ENCODE measurements at places on chromosomes 12 and 14. TPM values are rescaled to one million over a fixed set of nuclear protein-coding genes. Genes with fewer than 3 reads are reported as not detected.

DNA sequence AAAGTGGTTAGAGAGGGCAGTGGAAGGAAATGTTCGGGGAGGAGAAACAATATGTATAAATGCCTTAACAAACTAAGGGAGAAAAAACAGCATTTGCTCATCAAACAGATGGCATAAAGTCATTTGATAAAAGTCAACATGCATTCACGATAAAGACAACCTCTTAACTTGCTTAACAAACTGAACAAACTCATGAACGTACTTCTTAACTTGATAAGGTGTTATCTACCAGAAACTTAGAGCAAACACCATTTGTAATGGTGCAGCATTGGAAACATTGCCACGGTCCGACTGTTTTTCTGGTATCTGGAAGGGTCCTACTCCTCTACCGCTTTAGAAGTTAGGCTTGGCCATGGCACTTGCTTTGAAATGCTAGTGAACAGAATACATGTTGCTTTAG is 4.2 kb upstream of the RPS6KL1 start:
- DNase-seq: no peak

- DNase-seq: no peak
These were observed 17.1 kb upstream of the MED13L start for GRCh38 chr12:116294454-116295165.

The TMEM253 gene
- polyA plus RNA-seq: 7.8 TPM

GRCh38 chr12:31011336-31011735 is 62.3 kb upstream of the DDX11 start:
- no peak for DNase-seq

GRCh38 chr14:82731526-82731925 is 1197.9 kb upstream of the SEL1L start:
- no peak for DNase-seq

DNA sequence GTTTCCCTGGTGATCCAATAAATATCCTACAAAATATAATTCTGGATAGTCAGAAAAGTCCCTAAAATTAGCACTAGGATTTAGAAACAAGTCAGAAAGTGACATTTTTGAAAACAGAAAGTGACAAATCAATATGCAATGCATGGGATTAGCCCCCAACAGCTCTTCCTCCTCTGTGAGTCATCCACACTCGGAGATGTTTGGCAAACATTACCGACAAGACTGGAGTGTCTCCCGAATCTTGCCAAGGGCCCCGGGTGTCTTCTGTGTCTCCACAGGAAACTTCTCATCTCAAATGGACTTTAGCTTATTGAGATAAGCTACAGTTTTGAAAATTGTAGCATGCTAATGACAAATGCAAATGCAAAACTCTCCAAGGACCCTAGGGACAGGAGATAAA is 398.9 kb upstream of the CCDC196 start:
- DNase-seq: no peak

The NGB gene
- polyA plus RNA-seq: not detected

GRCh38 chr12:130398100-130398848 is 60.6 kb downstream of the PIWIL1 start:
- no peak for DNase-seq

GRCh38 chr12:128424931-128425431 is 158.0 kb downstream of the TMEM132C start:
- DNase-seq: no peak

DNA sequence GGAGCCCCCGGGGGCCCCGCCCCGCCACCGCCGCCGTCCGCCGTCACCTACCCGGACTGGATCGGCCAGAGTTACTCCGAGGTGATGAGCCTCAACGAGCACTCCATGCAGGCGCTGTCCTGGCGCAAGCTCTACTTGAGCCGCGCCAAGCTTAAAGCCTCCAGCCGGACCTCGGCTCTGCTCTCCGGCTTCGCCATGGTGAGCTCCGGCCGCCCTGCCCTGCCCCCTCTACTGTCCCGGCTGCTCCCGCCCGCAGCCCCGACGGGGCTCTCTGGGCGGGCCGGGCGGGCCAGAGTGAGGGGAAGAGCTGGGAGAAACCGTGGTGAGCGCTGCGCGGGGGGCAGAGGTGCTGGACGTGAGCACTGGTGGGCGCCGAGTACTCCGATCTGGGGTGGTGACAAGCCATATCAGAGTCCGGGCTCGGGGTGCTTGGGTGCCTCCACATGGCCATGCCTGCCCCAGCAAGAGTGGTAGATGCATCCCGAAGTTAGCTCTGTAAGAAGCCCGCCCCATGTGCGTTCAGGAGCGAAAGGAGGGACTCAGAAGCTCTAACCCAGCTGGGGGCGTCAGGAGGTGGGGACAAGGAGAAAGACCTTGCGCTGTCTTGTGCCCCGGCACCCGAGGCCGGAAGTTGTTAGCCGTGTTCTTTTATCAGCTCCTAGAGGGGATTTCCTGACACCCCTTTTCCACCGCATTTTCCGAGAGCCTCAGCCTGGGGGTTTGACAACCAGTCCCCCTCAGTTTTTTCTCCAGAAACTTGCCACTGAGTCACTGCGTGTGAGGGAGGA is 717 bp downstream of the ORAI1 start:
- peak; percentile 78 for DNase-seq

DNA sequence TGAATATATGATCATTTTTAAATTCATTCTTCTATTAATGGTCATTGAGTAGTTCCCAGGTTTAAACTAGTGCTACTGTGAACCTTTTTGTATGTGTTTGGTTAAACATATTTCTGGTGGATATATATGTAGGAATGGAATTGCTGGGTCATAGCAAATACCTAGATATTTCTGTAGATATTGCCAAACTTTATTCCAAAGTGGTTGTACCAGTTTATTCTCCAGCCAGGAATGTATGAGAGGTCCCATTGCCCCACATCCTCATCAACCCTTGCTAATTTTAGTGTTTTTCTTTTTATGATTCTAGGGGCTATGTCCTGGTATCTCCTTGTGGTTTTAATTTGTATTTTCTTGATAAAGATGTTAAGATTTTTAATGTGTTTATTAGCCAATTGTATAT is 3.1 kb downstream of the VEZT start:
- DNase-seq: no peak

DNA sequence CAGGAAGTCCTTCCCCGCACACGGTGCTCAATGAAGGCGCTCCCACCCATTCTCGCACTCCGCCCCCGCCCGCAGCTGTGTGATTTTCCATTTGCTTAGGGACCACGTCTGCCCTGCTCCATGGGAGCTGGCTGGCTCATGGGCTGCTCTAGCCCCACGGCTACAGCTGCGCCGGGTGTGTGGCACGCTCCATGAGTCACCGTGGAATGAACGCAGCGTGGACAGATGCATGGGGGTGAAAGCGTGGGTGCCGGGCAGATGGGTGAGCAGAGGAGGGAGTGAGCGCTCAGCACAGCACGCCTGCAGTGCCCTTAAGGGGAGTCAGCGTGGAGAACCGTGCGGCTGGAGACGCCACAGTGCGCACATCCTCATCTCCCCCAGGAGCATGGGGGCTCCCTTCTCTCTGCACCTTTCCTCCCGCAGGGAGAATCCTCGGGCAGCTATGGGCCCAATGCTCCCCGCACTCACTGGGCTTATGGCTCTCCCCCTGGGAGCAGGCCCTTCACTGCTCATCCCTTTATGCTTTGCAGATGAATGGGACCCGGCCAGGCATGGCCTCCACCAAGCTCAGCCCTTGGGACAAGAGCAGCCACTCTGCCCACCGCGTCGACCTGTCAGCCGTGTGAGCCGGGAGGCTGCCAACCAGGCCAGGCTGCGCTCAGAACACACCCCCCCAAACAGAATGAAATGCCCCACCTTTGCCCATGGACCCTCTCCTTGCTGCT is 185.1 kb downstream of the ADGRD1 start:
- no peak for DNase-seq

The BBS10 gene
- 7.2 TPM for polyA plus RNA-seq

DNA sequence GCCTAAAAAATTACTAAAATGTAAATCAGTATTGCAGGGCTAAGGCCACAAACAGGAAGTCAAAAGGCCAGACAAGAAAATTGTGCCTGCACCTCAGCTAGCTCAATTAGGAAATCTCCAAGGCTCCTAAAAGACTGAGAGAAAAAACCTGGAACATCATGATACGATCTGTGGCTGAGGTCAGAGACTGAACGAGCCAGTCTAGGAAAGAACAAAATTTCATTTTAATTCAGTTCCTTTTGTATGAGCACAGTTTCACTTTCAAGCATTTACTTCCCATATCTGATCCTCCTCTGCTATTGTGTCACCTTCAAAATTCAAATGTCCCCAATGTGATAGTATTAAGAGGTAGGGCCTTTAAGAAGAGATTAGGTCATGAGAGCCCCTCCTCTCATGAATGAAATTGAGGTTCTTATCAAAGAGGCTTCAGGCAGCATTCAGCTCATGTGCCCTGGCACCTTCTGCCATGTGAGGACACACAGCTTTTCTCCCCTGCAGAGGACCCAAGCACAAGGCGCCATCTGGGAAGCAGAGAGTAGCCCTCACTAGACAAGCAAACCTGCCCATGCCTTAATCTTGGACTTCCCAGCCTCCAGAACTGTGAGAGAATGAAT is 14.8 kb downstream of the PRKAB1 start:
- no peak for DNase-seq

The DIO2 gene
- 0.71 TPM for polyA plus RNA-seq

The WNT1 gene
- not detected for polyA plus RNA-seq

The HOXC6 gene
- 12.1 TPM for polyA plus RNA-seq

The DIABLO gene
- polyA plus RNA-seq: 71.8 TPM

The FGD6 gene
- 10.4 TPM for polyA plus RNA-seq

DNA sequence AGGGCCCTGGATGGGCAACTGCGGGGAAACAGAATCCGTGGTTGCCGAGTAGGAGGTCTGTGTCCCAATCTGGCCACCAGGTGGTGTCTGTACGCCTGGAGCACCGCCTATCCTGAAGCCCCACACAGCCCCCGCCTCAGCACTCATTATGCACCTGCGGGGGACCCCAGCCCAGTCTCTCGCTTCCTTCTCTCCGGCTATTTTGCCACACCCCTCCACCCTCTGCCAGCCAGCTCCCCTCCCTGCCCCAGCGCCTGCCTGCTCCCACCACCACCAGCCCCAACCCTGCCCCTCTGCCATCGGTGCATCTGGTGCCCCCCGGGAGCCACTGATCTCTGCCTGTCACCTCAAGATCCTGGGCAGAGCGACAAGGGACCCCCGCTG is 2.2 kb upstream of the NXPH4 start:
- peak; percentile 82 for DNase-seq

The ART4 gene
- polyA plus RNA-seq: 7.3 TPM

All from hepatocyte (in vitro differentiated cells).